ENCODE measurements at places on chromosomes 6 and 20.

DNA sequence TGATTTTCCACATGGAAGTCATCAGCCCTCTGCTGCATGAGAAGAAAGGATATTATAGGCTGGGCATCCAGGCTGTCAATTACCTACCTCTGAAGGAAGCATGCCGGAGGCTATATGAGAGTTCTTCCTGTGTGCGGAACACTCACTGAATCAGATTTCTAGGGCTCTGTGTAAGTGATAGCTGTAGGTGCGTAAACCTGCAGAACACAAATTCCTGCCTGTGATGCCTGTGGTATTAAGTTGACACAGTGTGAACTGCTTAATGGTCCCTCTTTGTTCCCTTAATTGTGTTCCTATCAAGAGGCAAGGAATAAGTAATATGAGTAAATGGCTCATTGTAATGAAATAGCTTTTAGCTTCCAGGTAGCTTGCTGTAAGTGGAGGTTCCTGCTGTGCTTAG lies 103.3 kb downstream of the ANKS1A start:
- DNase-seq = no peak

DNA sequence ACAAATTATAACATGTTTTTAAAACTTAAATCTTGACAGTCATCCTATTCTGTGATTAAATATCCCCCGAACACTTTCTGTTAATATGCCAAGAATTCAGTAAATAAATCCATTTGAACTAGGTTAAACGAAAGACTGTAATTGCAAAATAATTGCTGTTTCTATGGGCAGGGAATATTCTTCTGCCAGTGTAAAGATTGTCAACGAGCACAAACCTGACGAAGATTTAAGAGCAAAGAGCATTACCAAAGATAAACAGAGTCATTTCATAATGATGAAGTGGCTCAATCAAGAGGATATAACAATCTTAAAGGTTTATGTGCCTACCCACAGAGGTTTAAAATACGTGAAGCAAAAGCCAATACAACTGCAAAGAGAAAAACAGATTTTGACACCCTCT lies 76.3 kb upstream of the ADGRG6 start:
- no peak for DNase-seq

DNA sequence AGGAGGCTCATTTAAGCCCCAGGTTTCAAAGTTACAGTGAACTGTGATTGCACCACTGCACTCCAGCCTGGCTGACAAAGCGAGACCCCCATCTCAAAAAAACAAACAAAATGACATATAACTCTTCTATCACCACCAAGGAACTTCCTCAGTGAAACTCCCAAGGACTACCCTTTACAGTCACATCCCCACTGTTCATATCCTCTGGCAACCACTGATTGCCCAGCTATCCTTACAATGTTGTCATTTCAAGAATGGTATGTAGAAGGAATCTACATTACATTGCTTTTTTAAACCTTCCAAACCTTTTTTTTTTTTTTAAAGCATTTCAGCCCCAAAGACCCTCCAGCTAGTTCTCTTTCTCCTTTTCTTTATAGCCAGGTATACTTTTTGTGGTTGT lies 123.1 kb upstream of the CARMIL1 start:
- DNase-seq = no peak

- no peak for DNase-seq
Observed at GRCh38 chr6:35267897-35268296, 8.4 kb downstream of the ZNF76 start.

DNA sequence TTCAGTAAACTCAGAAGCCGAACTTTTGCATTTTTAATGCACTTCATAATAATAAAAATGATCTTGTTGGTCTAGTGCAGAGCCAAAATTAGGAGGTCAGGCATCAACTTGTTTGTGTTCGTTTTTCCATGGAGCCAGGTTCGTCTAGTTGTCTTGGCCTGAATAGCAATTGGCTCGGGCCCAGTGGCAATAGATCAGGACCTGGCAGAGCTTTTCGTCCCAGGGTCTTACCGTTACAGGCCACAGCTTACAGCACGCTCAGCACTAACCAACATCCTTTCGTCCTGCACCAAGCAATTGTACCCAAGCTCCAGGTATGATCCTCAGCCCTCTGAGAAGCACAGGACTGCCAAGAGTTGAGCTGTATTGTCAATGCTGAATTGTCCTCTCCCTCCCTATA lies 240.5 kb upstream of the PLN start:
- DNase-seq = no peak

GRCh38 chr6:2870046-2870636 lies 28.5 kb upstream of the SERPINB1 start:
- DNase-seq = no peak

DNA sequence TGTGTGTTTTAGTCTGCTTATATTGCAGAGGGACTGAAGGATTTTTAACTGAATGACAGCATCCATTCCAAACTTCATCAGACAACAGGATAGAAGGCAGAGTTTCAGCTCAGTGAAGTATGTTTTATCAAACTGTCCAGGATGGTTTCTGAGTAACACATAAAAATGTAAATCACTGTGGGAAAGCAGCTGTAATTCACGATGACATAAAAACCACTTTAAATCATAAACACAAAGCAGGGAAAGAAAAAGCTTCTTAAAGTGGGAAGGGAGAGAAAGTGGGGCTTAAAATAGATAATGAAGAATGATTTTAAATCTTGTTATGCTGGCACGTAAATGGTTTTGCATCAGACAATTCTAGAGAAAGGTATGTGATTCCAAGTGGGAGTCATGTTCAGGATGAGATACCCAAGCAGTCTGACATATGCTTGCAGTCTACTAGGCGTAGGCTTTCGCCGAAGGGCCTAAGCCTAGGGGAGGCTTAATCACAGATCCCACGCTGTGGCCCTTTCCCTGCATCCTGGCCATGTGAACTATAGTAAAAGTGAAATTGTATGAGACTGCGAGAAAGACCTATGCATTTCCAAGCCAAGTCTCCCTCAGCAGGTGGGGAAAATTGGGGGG lies 610.6 kb downstream of the PRKN start:
- DNase-seq = no peak

DNA sequence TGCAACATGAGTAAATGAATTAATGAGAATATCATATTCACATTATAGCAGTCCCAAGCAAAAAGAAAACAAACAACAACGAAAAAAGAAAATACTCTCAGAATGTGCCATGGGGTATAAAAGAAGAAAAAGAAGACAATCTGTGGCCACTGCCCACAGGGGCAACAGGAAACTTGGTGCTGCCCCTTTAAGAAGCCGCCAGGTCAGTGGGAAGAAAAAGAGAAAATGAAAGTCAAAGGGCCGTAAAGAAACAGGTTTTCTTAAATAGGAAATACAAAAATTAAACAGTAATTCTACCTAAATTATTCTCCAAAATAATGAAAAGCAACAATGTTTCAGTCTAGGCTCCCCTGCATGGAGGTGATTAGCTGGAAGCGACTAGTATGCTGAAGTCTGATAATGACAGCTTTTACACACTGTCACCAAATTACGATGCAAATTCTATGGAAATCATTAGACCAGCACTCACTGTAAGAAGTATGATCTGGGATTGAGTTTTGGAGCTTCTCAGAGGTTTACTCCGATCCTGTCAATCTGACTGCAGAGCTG lies 23.6 kb downstream of the GMDS start:
- no peak for DNase-seq

GRCh38 chr6:157235600-157236039 lies 87.7 kb downstream of the TMEM242 start:
- no peak for DNase-seq

DNA sequence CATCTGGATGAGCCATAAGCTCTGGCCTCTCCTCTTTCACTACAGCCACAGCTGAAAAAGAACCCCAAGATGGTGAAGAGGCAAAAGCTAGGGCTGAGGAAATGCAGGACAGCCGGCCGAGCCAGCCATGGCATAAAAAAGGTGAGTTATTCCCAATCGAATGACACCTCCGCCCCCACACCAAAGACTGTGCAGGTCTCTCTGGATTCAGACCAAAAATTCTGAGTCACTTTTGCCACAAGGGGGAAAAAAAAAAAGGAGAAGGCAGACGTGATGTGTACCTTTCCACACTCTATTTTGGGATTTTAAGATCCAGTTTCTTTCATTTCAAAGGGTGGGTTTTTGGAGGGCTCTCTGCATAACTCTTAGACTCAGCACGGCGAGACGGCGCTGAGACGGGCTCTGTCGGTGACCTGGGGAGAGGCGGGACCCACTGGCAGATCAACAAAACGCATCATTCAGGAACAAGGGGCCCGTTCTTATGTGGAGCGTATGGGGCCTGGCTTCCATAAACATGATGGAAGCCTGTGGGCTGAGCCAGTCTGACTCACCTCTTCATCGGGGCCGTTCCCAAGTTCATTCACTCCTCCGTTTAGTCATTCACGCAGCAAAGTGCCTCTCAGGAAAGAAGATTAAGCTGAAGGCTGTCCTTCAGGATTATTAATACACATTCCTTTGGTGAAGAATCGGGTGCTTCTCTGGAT lies 54.8 kb downstream of the NFATC2 start:
- DNase-seq = no peak

- no peak for DNase-seq
Observed at GRCh38 chr6:38901802-38902522, 146.6 kb upstream of the GLP1R start.

Data from omental fat pad (tissue), 4 donors.